ENCODE measurements at places on chromosomes 12 and 14.

DNA sequence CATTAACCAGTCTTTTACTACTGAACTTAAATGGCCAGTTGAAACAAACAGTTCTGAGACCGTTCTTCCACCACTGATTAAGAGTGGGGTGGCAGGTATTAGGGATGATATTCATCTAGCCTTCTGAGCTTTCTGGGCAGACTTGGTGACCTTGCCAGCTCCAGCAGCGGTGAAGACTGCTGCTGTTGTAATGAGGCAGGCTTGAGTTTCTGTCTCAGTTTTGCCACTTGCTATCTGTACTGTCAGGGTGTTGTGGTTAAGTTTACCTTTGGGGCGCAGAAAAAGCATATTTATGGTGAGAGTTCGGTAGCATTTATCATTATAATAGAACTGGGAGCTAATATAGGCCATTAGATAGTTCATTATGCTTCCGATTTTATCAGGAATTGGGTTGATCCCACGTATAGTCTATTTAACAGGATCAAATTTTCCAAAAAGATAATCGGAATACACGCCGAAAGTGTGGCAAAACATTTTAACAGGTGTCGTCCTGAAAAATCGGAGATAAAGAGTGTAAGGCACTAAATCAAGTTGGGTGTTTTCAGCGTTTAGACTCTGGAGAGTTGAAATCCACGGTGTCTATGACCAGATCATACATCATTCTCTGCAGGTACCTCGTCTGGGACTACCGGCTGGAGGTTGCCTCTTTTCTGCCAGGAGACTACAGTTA lies 688 bp upstream of the NECAP1 start:
- no peaks in the 10 kb centered on the region for H3K27me3 ChIP-seq
- H3K4me3 ChIP-seq = peak overlapping the region; percentile 98
- H3K27ac ChIP-seq = peak overlapping the region; percentile 98
- H3K4me1 ChIP-seq = peaks cover 59% of the 10 kb centered on the region

DNA sequence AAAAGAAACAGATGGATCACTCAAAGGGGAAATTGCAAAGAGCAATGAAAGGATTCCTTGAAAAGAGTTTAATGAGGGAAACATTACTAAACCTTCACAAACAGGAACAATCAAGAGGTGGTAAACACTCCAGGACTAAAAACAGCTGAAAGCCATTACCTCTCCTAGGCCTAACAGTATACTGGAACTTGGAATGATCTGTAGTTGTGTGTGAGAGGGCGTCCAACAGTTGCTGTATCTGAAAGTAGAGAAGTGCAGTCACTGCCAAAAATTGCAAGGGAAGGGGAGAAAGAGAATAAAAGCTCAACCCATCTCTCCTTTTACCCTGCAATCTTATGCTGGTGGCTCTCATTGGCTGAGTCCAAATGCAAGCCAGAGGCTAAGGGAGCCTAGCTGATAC lies 17.0 kb upstream of the MIS18BP1 start:
- no peak overlapping the region for H3K4me3 ChIP-seq
- no peak for DNase-seq
- H3K36me3 ChIP-seq = no peaks in the 10 kb centered on the region
- H3K27me3 ChIP-seq = no peaks in the 10 kb centered on the region
- no peak overlapping the region for H3K27ac ChIP-seq

GRCh38 chr12:109967383-109968031 lies 28.7 kb downstream of the GIT2 start:
- no peak overlapping the region for H3K4me3 ChIP-seq
- no peak for DNase-seq
- no peaks in the 10 kb centered on the region for H3K27me3 ChIP-seq
- peaks cover 12% of the 10 kb centered on the region for H3K4me1 ChIP-seq
- H3K36me3 ChIP-seq = peaks cover 39% of the 10 kb centered on the region

- DNase-seq = no peak
- no peaks in the 10 kb centered on the region for H3K27me3 ChIP-seq
- H3K4me1 ChIP-seq = no peaks in the 10 kb centered on the region
- no peak overlapping the region for H3K27ac ChIP-seq
Observed at GRCh38 chr14:53701108-53701875, 255.3 kb downstream of the BMP4 start.

DNA sequence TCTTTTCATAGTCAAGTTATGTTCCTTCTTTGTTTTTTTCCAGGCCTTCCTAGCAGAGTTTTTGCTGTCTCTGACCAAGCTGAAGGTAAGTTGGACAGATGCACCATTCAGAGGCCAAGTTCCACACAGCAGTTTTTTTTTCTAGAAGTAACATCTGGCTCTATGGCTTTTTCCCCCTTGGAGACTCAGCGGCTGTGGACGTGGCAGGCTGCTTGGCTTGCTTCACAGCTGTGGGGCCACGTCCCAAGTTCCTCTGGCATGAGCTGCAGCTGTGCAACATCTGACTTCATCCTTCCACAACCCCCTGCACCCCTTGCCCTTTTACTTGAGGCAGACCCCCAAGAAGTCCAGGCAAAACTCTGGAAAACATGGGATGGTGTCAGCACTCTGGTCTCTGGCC lies 24.2 kb upstream of the RHOJ start:
- DNase-seq = no peak
- H3K27me3 ChIP-seq = peaks cover 4% of the 10 kb centered on the region
- H3K4me1 ChIP-seq = no peaks in the 10 kb centered on the region
- no peaks in the 10 kb centered on the region for H3K36me3 ChIP-seq
- H3K4me3 ChIP-seq = no peak overlapping the region

DNA sequence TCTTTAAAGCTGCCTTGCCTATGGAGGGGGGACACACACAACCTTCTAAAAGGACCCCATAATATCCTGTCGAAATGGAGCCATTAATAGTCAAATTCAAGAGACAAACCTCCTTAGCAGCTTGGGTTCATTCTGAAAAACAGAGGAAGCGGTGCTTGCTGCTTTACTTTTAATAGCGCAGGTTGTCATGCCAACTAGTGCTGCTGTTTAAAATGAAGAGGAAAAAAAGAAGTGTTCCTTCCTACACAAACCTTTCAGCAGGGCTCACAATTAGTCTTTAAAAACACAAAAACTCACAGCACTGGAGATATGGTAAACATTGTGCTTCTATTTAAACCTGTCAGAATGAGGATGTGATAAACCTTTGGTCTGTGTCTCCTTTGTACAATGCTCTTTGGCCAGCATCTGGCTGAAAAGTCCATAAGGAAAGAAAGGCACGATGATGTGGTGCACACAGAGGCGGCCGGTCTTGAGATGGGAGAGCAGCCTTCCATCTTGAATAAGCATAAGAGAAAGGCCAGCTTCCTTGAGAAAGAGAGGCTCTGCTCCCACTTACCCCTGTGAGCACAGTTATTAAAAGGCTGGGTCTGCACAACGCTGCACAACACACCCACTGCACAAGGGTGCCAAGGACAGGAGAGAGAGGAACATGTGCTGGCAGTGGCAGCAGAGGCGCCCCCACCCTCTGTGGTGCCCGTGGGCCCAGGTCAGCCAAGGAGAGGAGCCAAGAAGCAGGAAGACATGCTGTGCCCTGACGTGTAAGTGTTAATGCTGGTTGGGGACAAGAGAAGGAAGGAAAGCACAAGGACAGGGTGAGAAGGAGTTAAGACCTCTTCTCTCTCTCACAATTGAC lies 144.6 kb downstream of the TTC7B start:
- H3K4me3 ChIP-seq = no peak overlapping the region
- H3K4me1 ChIP-seq = peaks cover 10% of the 10 kb centered on the region
- H3K27me3 ChIP-seq = no peaks in the 10 kb centered on the region
- no peaks in the 10 kb centered on the region for H3K36me3 ChIP-seq

DNA sequence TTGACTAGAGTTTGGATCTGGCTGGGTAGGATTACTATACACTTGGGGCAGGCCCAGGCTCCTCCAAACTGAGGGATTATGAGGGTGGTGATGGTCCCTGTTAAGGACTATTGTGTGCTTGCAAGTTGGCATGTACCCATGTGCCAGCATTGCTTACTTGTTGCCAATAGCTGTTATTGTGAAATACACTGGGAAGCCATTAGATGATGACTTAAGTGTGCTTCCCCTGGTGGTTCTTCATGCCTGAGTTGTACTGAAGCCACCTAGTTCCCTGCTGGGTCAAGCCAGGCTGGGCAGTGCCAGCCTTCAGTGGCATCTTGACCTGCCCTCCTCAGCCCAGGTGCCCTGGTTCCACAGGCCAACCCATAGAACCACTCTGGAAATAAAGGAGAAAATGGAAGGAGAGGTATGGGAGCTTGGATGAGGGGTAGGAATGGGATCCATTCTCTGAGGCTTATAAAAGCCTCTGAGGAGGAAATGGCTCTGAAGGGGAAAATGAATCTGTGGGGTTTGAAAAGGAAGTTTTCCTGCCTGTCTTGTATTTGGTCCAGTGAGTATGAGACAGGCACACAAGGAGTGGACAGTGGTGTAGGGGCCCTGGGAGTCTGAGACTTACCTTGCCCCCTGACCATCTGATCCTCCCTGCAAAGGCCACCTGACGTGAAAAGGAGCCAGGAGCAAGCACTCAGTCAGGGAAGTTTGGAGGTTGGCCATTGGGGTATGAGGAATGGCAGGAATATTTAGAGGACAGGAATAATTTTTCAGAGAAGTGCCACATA lies 724 bp downstream of the LTB4R start:
- DNase-seq = no peak
- H3K27ac ChIP-seq = peak overlapping the region; percentile 77
- no peaks in the 10 kb centered on the region for H3K27me3 ChIP-seq
- peaks cover 25% of the 10 kb centered on the region for H3K36me3 ChIP-seq
- H3K4me3 ChIP-seq = peak overlapping the region; percentile 70

DNA sequence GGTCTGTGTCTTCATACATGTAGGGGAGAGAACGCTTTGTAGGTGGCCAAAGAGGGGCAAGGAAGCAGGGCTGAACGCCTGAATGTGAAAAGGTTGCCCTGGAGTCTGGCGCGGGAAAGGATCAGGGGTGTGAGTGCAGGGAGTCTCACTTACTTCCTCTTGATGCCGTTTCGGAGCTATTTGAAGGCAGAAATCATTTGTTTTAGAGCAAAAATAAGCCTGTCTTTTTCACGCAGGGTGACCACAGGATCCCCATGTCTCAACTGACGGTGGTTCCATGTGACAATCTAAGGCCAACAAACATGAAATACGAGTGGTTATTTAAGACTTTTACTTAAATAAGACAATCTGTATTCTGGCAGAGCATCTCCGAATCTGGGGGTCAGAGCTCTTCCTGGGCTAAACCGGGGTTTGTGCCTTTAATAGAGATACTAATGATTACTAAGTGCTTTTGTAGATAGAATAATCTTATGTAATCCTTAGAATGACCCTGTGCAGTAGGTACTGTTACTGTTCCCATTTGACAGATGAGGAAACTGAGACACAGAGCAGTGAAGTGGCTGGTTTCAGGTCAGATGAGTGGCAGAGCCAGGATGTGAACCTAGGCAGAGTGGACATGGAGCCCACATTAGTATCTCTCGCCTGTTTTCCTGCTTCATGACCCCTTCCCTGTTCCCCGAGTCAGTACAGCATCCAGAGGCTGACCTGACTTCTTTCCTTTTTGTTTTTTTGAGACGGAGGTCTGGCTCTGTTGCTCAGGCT lies 1.9 kb downstream of the BRI3BP start:
- peak overlapping the region; percentile 95 for H3K4me3 ChIP-seq
- peak overlapping the region; percentile 86 for H3K27ac ChIP-seq
- H3K4me1 ChIP-seq = peaks cover 19% of the 10 kb centered on the region
- no peaks in the 10 kb centered on the region for H3K27me3 ChIP-seq
- H3K36me3 ChIP-seq = peaks cover 16% of the 10 kb centered on the region

DNA sequence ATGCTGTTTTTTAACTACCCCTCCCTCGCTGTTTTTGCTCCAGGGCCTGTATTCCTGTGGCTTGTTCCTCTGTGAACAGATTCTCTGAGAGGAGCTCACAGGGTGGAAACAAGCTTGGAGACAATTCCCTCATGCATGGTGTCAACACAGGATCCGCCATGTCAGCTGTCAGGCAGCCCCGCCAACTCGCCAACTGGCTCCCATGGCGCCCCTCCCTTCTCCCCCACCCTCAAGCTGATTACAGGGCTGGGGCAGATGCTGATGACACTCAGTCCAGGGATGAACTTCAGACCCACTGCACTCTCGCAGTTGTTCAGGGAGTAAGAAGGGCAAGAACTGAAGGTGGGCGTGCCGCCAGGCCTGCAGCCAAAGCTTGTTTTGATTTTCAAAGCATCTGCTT lies 229.9 kb downstream of the NTF3 start:
- H3K4me3 ChIP-seq = no peak overlapping the region
- H3K27me3 ChIP-seq = no peaks in the 10 kb centered on the region
- no peak overlapping the region for H3K27ac ChIP-seq
- DNase-seq = no peak
- H3K4me1 ChIP-seq = no peaks in the 10 kb centered on the region

DNA sequence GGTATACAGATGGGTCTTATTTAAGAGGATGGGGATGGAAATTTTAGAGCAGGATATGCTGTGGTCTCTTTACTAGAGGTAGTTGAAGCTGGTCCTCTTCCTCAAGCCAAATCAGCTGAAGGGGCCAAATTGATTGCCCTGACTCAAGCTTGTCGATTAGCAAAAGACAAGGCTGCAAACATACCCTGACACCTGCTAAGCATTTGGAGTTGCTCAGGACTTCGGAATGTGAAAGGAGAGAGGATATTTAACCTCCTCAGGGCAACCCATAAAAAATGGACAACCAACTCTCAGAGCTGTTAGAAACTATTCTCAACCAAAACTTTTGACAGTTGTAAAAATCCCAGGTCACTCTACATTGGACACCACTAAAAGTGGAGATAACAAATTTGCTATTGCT lies 15.6 kb downstream of the PTGDR start:
- peaks cover 10% of the 10 kb centered on the region for H3K27me3 ChIP-seq
- no peak overlapping the region for H3K27ac ChIP-seq
- H3K4me3 ChIP-seq = no peak overlapping the region
- no peaks in the 10 kb centered on the region for H3K36me3 ChIP-seq
- no peak for DNase-seq

GRCh38 chr12:80045594-80045993 lies 53.7 kb upstream of the OTOGL start:
- peaks cover 1% of the 10 kb centered on the region for H3K27me3 ChIP-seq
- no peak for DNase-seq
- peaks cover 2% of the 10 kb centered on the region for H3K4me1 ChIP-seq
- no peak overlapping the region for H3K27ac ChIP-seq

DNA sequence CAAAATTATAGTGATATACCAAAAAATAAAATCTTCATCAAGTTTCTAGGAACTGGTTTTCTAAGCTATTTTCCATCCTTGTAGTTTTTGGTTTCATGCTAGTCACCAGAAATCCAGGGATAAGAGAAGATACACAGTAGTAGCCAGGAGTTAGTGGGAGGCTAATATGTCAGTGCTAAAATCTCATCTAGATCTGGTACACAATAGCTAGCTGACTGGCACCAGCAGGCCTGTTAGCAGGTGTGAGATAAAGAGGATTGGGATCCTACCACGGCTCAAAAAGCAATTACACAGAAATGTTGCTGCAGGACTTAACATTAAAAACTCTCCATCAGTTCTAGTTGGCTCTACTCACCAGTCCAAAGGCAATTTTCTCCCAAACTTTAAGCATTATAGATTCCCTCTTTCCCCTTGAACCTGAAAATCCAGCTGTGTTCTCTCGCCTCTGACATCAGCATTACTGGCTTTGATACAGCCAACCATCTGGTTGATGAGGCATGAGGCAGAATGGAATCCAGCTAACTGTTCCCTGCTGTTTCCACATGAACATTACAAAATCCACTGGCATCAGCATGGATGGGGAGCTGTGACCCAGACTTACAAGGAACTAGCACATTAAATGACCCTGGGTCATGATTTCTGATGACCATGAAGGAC lies 41.8 kb upstream of the CCDC196 start:
- peaks cover 3% of the 10 kb centered on the region for H3K36me3 ChIP-seq
- H3K27me3 ChIP-seq = no peaks in the 10 kb centered on the region
- no peak for DNase-seq
- no peak overlapping the region for H3K27ac ChIP-seq

- H3K27ac ChIP-seq = no peak overlapping the region
- no peaks in the 10 kb centered on the region for H3K4me1 ChIP-seq
- H3K36me3 ChIP-seq = no peaks in the 10 kb centered on the region
- H3K27me3 ChIP-seq = peaks cover 2% of the 10 kb centered on the region
- no peak for DNase-seq
Observed at GRCh38 chr14:69314327-69314726, 54.4 kb downstream of the GALNT16 start.

Data from activated CD4-positive, alpha-beta T cell treated with anti-CD3 and anti-CD28 coated beads for 36 hours (primary cell).